ENCODE measurements at places on chromosomes 2 and 18. TPM values are rescaled to one million over a fixed set of nuclear protein-coding genes. Genes with fewer than 3 reads are reported as not detected.

Gene IRS1
- polyA plus RNA-seq: 7.4 TPM

Gene DYNC2LI1
- 65.5 TPM for polyA plus RNA-seq

Gene CHRNA1
- not detected for polyA plus RNA-seq

Gene THSD7B
- 0.46 TPM for polyA plus RNA-seq

Gene STK16
- polyA plus RNA-seq: 96.5 TPM

Gene GKN1
- polyA plus RNA-seq: not detected

Gene LBX2
- polyA plus RNA-seq: not detected

Gene HOXD1
- polyA plus RNA-seq: not detected

Gene KCTD1
- polyA plus RNA-seq: 32.0 TPM

Gene COLEC12
- 0.76 TPM for polyA plus RNA-seq

Gene VWC2L
- polyA plus RNA-seq: 0.31 TPM

Gene CASP8
- 0.72 TPM for polyA plus RNA-seq

Gene PLCD4
- polyA plus RNA-seq: 9.3 TPM

All from neural cell (in vitro differentiated cells).